Endothelial cell (in vitro differentiated cells): ENCODE measurements at places on chromosomes 13 and 19.

DNA sequence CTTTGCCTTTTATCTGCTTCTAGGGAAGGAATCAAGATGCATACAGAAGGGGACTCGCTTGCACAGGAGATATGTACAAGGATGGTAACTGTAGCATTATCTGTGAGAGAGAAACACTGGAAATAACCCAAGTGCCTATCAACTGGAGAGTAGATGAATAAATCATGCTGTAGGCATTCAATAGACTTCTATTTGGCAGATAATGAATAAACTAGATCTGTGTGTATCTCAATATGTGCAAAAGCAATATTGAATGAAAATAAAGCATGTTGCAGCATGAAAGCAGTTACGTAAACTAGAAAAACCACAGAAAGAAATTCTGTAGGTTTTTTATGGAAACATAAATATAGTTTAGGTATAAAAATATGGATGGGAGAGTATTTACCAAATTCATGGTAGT is 38.6 kb upstream of the RGCC start:
- no peak for DNase-seq

DNA sequence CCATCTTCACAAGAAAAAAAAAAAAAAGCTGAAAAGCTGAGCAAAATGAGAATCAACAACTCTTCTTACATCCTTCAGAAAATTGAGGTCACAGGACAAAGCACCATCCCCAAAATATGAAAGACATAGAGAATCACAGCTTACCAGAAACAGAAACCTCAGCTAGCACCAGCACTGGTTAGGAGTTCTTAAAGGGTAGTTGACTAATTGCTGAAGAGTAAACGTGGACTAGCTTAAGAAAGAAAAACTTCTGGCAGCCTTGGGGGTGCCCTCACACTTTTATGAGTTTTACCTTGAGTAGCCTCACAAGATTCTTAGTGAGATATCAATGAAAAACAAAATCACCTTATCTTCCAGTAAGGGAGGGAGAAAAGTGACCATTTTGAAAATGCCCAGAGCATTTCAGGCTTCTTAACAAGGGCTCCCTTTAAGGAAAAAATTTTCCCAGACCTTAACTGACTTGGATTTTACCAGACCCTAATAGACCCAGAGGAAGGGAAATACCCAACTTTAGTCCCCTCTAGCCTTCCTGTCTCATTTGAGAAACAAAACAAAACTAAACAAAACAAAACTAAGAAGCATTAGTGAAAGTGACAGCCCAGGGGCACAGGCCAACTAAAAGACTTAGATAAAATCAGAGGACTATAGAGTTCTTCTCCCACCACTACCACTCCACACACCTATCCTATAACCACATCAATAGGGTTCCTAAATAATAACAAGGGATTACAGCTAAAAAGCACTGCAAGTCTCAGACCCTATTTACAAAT is 888.6 kb downstream of the DIAPH3 start:
- no peak for DNase-seq

GRCh38 chr13:27022571-27023311 is 148.9 kb downstream of the USP12 start:
- DNase-seq: no peak

DNA sequence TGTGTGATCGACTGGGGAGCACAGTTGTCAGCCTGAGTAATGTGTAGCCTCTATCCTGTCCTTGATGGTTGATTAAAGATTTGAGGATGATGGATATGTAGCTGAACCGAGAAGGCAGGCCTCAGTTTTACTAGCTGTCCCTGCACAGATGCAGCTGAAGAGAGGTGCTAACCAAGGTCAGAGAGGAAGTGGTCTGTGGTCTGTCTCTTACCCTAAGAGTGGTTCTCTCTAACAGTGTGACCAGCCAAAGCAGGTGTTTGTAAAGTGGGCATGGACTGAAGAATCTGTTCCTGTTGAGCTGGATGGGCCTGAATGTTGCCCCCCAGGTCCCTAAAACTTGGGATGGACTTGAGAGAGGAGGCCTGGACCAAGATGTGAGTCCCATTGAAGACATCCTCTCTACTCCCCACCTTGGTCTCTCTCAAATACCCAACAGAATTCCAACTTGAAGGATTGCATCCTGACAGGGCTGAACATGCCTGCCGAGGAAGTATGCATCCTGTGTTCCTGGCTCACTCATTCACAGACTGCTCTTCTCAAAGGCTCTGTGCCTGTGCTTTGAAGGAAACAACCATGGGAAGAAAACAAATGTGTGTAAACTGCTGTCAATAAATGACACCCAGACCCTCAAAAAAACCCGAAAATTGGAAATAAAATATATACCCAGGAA is 223.8 kb downstream of the MAB21L1 start:
- no peak for DNase-seq

DNA sequence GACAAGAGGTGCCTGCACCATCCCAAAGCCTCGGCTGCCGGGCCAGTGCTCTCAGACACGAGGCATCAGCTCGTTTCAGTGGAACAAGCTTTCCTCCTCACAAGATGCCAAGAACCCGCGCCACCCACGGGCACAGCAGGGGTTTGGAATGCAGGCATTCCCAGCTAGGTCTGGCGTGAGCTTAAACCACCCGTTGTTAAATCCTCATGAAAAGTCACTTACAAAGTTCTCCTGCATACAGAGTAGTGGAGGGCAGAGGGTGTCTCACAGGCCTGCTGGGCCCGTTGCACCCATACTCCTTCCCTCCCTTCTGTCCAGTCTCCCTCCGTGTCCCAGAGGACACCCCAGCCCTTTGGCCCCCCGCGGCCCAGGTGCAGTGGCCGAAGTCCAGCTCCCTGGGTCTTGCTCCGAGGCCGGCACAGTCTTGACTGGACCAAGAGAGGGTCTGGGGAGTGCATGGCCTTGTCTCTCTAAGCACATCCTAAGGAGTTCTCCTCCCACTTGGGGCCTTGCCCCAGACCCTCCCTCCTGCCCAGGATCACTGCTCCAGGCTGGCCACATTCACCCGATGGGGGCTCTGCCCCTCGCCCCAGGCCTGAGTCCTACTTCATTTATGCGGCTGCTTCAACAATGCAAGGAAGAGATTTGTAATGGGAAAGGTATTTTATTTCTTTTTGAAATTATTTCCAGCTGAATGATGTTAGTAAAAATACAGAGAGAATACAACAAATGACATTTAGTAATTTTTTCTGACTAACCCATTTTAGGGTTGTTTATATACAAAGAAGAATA is 35.2 kb upstream of the GRTP1 start:
- DNase-seq: no peak

- DNase-seq: no peak
These were observed 118.0 kb downstream of the KDM4B start for GRCh38 chr19:5086725-5087439.

DNA sequence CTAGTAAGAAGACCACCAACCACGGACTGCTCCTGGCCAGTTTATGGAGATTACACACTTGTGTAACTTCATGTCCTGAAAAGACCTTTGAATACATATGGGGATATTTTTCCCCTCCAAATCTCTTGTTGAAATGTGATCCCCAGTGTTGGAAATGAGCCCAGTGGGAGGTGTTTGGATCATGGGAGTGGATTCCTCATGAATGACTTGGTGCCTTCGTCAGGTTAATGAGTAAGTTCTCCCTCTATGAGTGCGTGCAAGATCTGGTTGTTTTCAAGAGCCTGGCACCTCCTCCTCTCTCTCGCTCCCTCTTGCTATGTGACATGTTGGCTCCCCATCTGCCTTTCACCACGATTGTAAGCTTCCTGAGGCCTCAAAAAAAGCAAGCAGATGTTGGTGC is 769.0 kb upstream of the SLITRK1 start:
- DNase-seq: no peak
